ENCODE measurements at places on chromosomes 3 and 15.
A peak's percentile ranks its signal among the peaks of the same experiment; 100 is the strongest.

GRCh38 chr3:112446343-112446742, 52.9 kb downstream of the BTLA start:
- DNase-seq: no peak

DNA sequence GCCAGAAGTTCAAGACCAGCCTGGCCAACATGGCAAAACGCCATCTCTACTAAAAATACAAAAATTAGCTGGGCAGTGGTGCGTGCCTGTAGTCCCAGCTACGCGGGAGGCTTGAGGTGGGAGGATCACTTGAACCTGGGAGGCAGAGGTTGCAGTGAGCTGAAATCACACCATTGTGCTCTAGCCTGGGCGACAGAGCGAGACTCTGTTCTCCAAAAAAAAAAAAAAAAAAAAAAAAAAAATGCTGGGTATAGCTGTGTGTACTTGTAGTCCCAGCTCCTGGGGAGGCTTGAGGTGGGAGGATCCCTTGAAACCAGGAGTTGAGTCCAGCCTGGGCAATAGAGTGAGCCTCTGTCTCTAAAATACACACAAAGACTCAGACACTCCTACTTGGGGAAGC, 32.0 kb downstream of the PPP1R2 start:
- DNase-seq: no peak

- DNase-seq: no peak
Measured at GRCh38 chr15:48695827-48696573, 50.5 kb upstream of the FBN1 start.

DNA sequence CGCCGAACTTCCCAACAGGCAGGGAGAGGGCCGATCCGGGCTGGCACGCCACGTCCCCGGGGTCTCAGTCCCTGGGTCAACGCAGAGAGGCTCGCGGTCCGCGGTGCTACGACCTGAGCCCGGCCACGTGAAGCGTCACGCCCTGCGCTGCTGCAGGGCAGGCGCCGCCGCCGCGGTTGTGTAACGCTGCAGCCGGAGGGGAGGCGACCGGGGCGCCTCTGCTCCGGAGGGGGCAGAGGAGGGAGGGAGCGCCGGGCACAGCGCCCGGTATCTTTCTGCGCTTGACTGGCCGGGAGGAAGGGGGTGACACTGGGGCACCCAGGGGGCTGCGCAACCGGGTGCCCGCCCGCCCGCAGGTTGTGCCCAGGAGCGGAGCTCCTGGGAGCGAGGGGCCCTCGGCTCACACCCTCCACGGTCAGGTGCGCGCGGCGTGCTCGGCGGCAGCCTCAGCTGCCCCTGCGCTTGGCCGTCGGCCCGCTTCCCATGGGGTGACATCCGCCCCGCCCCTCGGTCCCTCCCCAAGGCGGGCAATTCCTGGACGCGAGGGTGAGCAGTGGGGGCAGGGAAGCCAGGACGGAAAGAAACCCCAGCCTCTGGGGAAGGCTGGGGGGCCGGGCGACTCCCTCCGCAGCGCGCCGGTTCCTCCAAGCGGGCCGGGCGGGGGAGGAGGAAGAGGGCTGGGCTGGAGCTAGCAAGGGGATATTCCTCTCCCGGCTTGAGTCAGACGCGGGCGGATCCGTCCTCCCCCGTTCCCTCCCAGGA, 852 bp upstream of the BHLHE40 start:
- peak; percentile 54 for DNase-seq

- no peak for DNase-seq
Measured at GRCh38 chr15:98946301-98947255, 61.0 kb downstream of the PGPEP1L start.

DNA sequence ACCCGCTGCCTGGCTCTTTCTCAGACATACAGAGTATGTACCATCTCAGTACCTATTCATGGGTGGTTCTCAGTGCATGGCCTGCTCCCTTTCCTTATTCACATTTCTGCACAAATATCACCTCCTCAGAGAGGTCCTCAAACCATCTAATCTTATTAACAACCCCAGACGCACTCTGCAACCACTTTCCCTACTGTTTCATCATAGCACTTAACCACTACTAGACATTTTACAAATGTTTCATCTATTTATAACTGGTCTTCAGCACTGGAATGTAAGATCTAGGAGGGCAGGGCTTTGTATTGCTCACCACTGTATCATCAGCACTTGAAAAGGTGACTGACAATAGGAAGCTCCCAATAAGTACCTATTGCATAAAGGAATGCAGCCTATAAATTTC, 45.1 kb downstream of the TNIK start:
- no peak for DNase-seq

DNA sequence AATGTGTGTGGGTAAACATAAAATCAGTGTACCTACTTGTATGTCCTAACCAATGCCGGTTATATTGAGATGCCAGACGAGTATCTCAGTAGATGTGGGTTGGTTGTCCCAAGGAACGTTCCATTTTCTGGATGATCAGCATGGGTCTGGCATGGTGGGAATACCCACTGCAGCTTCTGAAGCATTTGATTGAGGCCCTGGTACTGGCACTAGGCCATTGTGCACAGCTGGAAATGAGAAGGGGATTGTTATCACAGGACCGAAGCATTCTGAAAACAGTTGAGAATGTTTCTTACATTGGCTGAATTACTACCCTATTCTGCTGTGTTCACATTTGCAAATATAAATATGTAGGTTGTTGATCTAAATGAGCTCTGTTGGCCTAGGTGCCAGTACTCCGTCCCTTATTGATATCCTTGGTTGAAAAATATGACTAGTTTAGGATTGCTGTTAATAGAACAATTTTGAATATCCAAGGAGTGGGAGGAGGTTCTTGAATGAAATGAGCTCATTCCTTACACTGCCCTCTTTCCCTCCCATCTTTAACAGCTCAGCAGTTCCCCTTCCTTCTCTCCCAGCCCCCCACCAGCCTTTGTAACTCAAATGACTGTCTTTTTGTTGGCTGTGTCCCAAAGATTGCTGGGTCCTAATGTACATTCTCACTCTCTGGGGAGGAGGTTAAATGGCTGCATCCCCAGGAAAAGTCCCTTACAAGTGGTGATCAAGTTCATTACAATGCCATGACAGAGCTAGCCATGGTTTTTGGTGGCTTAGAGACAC, 293.3 kb upstream of the TPM1 start:
- DNase-seq: no peak

Data from stimulated activated CD8-positive, alpha-beta memory T cell treated with anti-CD3 and anti-CD28 coated beads, Interleukin-2, amount 100 ng/mL, for 1 hour (primary cell).